NCI-H2081 treated with DMSO at 0.1 percent for 48 hours (cell line): ENCODE measurements at places on chromosomes 6 and 20.

DNA sequence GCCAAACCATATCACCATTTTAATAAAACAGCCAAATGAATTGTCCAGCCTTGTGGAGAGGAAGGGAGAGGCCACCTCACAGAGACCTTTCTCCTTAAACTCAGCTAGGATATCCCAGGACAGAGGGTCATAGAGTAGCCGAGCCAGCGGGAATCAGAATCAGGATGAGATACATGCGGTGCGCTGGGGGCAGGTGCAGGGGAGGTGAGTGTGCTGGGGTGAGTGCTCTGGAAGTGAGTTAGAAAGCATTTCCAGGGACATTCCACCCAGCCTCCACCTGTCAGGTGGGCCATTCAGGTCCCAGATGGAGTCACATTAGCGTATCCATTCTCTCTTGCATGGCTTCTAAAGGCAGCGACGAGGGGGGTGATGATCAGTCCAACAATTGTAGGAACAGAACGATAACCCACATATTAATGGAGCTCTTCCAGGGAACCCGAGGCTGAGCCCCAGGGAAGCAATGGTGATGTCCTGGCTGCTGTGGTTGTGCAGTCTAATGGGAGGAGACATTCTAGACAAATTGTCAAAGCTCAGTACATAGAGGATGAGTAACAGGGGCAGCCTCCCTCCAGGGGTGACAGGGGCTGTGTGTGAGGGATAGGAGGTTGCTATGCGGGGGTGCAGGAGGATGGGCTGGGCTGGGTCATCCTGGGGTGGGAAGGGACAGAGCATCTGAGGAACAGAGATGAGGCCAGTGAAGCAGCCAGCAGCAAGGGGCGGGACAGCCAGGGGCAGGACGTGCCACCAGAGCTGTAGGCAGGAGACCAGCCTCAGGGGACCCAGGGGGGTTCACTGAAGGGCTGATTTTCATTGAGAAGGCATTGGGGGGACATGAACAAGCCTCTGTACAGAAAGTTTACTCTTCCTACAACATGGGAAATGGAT, 88.7 kb upstream of the FRMD1 start:
- DNase-seq: no peak

DNA sequence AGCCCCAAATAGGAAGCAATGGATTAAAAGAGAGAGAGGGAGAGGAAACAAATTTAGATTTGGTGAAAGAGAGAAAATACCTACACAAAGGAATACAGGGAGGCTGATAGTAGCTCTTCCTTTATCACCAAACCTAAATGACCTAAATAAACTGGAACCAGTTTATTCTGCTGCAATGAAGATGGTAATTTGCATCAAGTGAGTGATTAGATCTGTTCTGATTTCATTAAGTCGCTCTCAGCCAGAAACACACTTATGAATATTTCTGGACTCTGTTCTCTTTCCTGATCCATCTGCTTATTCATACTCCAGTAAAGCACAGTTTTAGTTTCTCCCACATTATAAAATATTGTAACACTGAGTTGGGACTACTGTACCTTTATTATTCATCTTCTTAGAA, 83.4 kb upstream of the BMP5 start:
- no peak for DNase-seq

DNA sequence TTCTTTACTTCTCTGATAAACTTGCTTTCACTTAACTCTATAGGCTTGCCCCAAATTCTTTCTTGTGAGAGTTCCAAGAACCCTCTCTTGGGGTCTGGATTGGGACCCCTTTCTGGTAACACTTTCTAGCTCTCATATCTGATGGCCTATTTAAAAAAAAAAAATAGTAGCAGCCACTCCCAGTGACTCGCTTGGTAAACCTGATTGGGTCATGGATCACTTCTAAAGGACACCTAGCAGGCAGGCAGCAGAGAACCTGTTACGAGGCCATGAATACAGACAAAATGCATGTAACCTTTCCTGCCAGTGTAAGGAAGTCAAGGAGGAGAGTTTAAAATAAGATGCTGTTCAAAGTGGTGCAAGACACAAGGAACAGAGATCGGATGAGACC, 9.1 kb upstream of the SERPINB6 start:
- DNase-seq: no peak

DNA sequence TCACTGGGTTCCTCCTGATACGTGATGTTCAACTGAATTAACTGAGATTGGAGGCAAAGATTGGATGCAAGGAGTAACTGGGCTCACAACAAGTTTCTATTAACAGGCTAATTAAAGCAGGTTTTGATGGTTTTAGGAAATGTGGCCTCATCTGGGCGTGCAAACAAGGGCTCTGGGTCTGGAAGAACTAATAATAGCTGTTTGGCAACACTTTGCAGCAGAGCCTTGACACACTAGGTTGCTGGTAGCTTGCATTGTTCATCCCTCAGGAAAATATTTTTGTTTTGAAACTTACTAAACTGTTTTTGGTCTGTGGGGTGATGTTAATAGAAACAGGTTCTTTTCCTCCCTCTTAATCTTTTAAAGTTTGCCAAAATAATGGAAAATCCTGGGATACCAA, 117.2 kb upstream of the CD93 start:
- DNase-seq: no peak

- no peak for DNase-seq
Measured at GRCh38 chr6:129753422-129753821, 43.4 kb upstream of the ARHGAP18 start.

DNA sequence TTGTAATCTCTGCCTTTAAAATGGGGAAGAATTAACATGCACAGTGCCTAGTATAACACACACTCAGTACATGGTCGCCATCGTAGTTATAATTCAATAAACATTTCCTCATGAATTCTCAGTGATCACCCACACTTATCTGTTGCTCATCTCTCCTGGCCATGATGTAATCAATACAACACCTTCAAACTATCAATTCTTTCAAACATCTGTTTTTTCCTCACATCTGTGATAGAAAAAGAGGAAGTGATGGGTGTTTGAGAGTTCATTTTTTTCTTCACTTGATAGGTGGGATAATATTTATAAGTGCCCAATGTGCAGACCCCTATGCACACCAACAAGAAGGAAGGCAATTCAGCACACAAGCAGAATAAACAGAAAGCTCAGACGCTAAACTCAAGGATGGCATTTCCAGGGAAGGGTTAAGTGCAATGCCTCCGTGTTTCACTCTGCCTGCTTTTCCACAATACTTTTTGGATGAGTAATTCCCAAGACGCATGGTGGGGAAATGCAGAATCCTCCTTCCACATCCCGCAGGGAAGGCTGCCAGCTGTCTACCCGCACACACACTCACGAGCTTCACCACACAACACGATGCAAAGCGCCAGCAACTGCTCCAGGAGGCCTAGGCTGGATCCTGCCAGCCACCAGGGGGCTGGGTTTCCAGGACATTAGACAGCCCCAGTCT, 100.3 kb downstream of the GMPR start:
- DNase-seq: no peak

DNA sequence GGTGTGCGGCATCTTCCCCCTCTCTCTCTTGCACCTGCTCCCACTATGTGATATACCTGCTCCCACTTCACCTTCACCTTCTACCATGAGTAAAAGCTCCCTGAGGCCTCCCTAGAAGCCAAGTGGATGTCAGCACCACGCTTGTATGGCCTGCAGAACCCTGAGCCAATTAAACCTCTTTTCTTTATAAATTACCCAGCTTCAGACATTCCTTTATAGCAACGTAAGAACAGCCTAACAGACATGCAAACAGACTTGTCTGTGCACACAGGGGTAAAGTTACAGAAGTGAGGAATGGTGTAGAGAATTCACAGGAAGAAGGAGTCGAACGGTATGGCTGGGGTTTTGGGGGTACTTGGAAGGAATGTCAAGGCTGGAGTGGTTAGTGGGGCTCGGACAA, 14.8 kb upstream of the TGM2 start:
- DNase-seq: no peak

GRCh38 chr6:126020305-126021050, 34.1 kb downstream of the TRMT11 start:
- no peak for DNase-seq

DNA sequence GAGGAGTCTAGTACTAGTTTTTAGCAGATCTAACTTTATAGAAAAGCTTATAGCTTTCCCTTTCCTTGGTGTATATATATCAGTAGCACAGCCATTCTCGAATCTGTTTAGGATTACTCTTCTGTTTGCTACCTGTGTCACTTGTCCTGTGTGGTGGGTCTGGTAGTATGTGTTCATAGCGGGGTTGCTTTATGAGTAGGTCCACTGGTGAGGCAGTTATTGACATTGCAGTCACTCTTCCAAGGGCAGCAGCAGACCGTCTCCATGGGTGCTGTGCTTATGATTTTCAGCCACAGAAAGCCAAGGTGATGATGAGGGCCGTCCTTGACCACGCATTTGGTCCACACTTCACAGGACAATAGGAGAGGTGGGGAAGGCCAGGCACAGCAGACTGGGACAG, 171.5 kb downstream of the CDKAL1 start:
- no peak for DNase-seq

DNA sequence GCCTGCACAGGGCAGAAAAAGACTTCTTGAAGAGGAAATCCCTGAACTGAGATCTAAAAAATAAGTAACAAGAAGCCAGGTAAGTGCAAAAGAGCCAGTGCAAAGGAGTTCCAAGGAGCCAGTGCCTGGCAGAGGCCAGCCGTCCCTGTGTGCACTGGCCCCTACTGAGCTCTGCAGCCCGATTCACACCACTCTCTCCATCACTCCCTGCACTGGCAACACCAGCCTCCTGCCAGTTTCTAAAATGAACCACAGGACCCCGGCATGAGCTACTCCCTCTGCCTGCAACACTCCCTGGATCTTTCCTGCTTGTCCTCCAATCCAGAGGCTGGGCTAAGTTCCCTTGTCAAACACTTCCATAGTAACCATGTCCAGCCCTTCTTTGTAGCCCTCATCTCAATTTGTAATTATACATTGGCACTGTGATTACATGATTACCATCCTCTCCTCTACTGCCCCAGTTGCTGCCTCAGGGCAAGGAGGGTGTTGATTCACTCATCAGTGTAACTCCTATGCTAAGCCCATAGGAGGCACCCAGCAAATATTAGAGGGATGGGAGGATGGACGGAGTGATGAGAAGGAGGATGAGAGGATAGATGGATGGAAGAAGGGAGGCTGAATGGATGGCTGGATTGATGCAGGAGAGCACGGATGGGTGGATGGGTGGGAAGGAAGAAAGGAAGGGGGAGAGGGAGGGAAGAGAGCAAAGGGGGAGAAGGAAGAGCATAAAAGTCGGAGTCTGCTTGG, 49.3 kb downstream of the SIRPA start:
- DNase-seq: no peak

GRCh38 chr20:49318430-49319207, 40.8 kb upstream of the ZNFX1 start:
- DNase-seq: no peak

DNA sequence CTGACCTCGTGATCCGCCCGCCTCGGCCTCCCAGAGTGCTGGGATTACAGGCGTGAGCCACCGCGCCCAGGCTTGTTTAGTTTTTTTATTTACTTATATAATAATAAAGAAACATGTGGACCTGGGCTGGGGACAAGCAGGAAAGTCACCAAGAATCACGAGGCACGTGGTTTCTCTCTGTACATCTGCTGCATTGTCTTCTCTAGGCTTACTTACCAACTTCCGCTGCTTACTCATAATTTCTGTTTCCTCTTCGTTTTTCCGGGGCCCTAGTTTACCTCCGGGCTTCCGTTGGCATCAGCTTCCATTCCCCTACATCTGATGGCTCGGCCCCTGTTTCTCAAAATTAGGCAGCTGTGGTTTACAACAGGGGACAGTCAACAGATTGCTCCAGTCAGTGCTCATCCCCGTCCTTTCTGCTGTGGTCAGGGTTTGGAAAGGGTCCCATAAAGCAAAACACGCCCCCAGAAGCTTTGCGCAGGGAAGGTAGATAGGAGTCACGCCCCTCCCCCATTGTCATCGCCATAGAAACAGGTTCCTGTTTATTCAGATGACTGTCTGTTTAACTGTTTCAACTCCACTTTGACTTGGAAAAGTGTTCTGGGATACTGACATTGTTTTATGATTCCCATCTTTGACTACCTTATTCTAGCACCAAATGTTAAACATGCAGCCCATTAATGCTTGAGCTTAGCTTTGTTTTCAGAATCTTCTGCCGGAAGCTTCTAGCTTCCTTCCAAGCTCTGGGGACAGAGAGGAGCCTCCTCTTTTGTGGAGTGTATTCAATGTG, 31.9 kb upstream of the TXLNB start:
- no peak for DNase-seq

DNA sequence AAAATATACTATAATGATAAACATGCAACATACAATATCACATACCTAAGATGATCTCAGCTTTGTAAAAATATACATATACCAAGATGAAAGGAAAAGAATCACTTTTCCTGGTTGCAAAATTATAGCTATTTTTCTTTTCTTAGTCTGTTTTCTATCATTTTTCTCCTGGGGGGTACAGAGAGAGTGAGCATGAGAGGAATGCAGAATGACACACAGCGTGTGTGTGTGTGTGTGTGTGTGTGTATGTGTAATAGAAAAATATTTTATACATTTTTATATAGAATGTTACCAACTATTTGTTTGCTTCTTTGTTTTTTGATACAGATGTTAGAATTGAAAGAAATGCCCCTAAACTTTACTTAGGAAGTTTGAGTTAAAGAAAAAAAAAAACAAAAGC, 64.3 kb downstream of the FAM83B start:
- no peak for DNase-seq

- DNase-seq: no peak
Measured at GRCh38 chr6:34248198-34248726, 544 bp downstream of the SMIM29 start.

DNA sequence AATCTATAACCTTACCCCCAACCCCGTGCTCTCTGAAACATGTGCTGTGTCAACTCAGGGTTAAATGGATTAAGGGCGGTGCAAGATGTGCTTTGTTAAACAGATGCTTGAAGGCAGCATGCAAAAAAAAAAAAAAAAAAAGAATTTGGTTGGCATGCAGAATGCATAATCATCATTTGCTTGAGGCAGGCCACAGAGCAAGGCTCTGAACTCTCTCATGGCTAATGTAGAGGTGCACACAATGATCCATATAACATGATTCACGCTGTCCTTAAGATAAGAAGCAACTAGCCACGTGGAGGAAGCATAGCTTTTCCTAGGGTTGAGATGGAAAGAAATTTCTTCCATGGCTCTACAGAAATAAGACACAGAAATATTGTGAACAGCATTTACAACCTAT, 27.6 kb upstream of the RPN2 start:
- DNase-seq: no peak

- no peak for DNase-seq
Measured at GRCh38 chr20:57193094-57193493, 73.3 kb downstream of the BMP7 start.

- DNase-seq: no peak
Measured at GRCh38 chr6:134795691-134796090, 154.2 kb downstream of the ALDH8A1 start.

GRCh38 chr20:53557130-53557529, 36.5 kb downstream of the ZNF217 start:
- no peak for DNase-seq

- no peak for DNase-seq
Measured at GRCh38 chr6:3370361-3371221, 86.3 kb downstream of the SLC22A23 start.

GRCh38 chr20:52974179-52974594, 2.0 kb downstream of the TSHZ2 start:
- no peak for DNase-seq
